ENCODE measurements at places on chromosomes 12 and 14.

DNA sequence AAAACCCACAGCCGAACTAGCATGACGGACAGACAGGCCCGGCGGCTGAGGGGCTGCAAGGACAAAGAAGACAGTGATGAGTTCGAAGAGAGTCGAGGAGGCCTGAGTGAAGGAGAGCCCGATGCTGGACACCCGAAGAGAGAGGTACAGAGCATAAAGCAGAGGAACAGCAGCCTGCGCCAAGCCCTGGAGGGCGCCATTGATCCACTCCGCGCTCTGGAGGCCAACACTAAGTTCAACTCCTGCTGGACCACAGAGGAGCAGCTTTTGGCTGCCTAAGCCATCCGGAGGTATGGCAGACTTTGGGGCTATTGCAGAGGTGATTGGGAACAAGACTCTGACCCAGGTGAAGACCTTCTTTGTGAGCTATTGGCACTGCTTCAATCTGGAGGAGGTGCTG, 7.8 kb upstream of the PLXNC1 start:
- no peak for DNase-seq

DNA sequence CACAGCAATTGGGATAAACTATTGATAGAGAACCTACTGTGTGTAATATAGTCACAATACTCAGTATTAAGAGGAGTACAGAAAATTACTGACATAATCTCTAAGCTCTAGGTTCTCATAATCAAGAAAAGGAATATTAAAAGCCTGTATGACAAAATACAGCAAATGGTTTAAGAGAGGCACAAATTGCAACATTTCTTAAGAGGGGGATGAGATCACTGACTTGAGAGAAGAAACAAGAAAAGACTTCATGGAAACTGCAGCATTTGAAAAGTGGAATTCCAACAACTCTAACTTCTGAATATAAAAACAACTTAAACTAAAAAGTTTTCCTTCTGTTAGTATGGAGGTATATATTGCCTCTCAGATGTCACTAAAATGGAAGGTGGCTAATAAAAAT, 89.7 kb downstream of the NUMB start:
- DNase-seq = no peak

- DNase-seq = no peak
These were observed 5.5 kb downstream of the ASIC1 start for GRCh38 chr12:50062728-50063460.

DNA sequence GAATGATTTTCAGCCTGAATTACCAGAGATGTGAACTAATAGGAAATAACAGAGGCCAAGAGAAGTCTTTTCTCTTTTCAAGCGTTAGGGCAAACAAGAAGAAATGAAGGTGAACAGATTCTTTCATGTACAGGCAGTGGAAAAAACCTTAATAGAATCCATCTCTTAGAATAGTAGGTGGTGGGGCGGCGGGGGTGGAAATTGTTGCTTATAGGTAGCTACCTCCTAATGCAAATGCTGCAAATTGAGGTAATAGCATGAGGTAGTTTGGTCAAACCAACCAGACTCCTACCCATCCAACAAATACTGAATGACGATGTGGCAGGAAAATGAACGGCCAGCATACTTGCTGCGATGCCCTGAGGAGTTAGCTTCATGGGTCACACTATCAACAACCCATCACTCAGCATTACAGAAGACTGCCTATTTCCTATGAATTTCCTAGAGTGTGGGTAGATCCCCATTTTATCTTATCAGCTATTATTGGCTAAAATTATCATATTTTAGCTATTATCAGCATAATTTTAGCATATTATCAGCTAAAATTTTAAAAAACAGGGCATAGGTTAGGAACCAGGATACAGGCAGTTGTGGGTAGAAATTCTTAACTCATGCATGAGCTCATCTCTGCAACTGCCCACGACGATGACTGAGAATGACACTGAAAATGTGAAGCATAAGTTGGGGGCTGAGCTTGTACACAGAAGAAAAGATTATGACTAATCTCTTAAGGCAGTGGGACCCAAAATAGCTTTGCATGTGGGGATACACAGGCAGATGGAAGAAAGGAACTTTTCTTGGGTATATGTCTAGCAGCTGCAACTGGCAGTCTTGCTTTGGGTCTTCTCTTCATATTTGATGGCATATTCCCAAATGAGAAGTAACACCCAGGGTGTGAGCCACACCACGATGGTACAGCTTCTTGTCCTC, 68.7 kb downstream of the NIN start:
- DNase-seq = no peak

- DNase-seq = no peak
These were observed 262.7 kb downstream of the SYT1 start for GRCh38 chr12:79127271-79127751.

GRCh38 chr14:52936437-52936836, 14.4 kb downstream of the FERMT2 start:
- no peak for DNase-seq

DNA sequence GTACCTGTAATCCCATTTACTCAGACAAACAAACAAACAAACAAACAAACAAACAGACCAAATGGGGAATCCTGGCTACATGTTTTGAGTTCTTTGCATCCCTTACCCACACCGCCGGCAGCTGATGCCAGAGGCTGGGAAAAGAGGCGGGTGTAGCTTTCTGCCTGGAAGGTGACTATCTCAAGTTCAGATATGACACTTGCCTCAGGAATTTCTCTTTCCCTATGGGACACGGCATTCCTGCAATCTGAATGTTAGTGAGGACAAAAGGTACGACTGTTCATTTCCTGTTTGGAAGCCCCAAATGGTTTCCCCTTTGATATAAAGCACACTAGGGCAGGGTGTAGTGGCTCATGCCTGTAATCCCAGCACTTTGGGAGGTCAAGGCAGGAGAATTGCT, 2.9 kb downstream of the MYL2 start:
- no peak for DNase-seq

DNA sequence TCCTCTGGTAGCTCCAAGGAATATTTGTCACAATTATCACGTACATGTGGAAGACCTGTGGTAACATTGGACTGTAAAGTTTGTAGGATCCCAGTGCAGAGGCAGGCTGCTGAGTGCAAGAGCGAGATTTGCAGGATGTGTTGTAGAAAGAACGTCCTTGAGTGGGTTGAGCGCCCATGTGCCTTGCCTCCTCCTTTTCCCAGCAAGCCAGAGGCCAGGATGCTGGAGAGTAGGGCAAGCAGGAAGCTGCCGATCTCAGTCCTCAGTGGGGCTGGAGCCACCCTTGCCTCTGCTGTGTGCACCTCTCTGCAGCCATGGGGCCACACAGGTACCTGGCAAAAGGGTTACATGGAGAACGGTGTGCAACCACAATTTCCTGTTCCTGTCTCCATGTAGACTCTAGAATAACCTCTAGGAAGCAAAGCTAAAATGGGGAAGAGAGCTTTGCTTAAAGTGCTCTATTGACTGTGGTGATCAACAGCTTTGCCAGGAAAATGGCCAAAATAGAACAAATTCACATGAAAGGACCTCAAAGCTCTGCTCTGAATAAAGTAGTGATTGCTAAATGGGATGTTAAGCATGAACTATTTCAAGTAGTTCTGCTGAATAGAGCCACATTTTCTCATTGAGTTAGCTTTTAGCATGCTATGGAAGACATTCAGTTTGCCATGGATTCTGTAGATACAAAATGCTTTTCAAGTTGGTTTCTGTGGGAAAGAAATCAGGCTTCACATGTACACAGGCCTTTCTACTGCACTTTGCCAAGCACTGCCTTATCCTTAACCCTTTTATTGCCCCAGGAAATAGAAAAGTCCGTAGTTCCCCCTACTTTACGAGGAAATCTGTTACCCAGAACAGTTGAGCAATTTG, 37.4 kb downstream of the ANKRD9 start:
- no peak for DNase-seq

DNA sequence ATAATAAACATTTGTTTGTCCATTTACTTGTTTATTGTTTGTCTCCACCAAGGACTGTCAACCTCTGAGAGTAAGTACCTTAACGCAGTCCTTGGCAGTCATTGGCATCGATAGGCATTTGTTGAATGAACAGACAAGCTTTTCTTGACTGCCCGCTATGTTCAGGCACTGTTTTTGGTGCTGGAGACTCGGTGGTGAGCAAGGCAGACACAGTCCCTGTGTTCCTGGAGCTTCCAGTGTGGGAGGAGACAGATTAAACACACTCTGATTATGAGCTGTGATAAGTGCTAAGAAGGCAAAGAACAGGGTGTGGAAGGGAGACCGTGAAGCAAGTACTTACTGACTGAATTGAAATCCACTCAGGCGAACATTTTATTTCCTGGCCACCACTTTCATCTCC, 1.2 kb downstream of the ATP6V0A2 start:
- DNase-seq = no peak

DNA sequence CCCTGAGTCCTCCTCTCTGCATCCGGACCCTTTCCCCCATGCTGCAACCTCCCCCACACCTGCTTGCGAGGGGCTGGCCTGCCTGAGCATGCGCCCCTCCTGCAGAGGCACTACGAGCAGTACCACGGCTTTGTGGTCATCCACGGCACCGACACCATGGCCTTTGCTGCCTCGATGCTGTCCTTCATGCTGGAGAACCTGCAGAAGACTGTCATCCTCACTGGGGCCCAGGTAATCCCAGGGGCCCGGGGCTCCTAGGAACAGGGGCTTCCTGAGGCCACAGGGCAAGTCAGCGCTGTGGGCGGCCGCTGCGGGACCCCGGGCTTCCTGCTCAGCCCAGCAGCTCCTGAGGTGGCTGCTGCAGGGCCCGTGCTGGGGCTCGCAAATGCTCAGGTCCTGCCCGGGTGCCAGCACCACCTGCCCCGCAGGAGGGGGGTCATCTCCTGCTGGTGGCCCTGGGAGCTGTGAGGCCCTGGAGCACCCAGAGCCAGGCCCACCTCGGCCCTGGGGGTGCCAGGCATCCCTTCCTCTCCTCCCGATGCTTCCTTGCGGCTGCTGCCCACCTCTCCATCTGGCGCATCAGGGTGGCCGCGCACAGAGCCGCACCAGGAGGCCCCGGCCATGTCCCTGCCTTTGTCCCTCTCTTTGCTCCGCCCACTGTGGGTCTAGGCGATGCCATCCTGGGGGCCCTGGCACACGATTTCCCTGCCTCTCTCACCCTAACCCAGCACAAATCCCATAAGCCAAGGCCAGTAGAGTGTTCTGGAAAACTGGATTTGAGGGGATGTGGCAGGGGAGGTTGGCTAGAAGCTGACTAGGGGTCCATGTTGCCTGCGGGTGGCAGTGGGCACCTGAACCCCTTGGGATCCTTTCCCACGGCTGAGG, 10.2 kb downstream of the ASPG start:
- no peak for DNase-seq

GRCh38 chr12:112894128-112894527, 12.6 kb upstream of the OAS1 start:
- no peak for DNase-seq

- peak; percentile 75 for DNase-seq
These were observed 604 bp downstream of the EEA1 start for GRCh38 chr12:92928421-92928961.

DNA sequence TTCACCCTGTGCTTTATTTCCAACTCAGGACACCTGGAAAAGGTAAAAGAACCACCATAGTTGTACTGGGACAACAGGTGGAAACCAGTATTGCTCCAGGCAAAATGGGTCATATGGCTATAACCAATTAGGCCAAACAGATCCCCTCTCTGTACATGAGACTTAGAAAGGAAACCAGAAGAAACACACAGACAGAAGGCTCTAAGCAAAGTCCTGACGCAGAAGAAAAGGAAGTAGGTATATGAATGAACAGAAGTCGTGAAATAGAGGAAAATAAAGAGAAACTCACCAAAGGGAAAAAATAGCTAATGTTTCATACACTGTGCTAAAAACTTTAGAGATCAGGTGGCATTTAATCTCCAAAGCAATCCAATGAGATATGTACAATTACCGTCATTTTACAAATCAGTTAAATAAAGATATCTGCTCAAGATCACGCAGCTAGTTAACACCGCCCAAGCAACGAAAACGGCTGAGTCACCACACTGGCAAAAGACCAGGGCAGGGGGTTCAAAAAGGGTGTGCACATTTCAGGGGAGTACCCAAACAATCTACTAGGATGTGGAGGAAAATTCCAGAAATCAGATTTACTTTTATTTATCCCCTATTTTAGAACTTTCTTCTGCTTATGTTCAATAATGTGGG, 82.3 kb downstream of the ITPR2 start:
- no peak for DNase-seq

DNA sequence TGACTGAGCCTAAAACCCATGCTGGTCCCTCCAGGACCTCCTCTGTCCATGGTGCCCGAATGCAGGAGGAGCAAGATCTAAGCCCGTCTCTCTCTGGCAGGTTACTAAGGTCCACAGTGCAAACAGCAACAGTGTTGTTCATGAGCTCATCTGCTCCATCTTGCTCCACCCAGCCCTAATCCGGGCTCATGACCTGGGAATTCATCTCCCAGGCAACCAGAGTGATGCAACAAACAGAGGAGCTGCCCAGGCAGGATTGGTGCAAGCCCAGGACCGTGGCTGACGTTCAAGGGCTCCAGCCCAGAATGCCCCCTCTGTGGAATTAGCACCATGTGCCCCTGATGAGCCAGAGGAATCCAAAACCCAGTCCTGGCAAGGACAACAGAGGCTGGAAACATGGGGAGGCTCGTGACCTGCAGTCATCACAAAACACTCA, 29.9 kb downstream of the HSPB8 start:
- DNase-seq = peak; percentile 94

- no peak for DNase-seq
These were observed 39.7 kb downstream of the MAPKAPK5 start for GRCh38 chr12:111881716-111882115.

DNA sequence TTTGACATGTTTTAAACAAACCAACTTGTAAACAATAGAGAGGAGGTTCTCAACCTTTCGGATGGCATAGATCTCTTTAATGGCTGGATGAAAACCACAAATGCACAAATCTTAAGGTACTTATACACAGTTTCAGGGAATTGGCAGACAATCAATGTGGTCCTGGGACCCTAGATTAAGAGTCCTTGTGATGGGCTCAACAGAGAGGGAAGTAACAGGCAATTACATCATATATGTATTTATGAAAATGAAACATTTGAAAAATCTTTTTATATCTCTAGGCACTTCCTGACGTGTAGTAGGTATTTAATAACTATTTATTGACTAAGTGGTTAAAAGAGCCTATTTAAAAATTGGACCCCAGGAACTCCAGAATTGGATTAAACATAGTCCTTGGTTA, 897 bp downstream of the ACTR10 start:
- DNase-seq = no peak

DNA sequence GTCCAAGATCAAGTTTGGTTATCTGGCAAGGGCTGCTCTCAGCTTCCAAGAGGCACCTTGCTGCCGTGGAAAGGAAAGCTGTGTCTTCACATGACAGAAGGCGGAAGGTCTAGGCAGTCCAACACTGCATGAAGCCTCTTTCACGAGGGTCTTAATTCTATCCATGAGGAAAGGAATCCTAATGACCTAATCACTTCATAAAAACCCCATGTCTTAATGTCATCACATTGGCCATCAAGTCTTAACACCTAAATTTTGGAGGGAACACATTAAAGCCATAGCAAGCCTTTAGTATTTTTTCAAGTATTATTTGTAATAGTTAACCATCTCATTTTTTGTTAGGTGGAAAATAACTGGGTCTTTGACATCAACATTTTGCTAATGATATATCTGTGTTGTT, 858.3 kb downstream of the FLRT2 start:
- no peak for DNase-seq

DNA sequence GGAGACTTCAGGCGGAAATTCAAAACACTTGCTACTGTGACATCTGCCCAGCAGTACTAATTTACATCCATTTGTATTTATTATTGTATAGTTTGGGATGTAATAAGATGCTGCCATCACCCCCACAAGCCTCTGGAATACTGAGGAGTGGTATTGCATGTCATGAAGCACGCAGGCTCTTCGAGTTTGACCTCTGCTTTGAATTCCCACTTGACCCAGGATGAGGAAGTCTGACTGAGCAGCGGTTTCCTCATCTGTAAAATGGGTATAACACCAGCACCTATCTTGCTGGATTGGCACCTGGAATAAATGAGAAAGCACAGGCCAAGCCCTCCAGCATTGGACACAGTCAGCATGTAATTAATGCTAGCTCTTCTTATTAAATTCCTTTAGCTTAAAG, 116.0 kb upstream of the DIO3 start:
- DNase-seq = no peak

All from sigmoid colon (tissue), 7 donors.